ENCODE measurements at places on chromosomes 12 and 14.

DNA sequence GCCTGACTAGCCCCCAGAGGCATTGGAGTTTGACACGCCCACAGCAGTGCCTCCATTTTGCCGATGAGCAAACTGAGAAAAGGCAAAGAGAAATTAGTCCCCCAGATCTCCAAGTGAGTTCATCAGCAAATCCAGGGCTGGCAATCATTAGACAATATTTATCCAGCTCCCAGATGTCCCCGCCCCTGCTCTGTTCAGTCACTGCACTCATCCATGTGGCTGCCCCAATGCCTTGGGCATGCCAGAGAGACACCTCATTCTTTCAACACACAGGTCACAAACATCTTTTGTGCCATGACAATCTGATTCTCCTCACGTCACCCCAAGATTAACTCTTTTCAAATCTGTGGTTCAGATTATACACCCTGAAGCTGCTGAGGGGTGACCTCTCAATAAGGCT is 43.5 kb downstream of the DPF3 start:
- no peak for ATAC-seq

- peak; percentile 87 for ATAC-seq
These were observed 11.3 kb downstream of the KIF26A start for GRCh38 chr14:104149617-104150135.

- ATAC-seq = no peak
These were observed 14.5 kb upstream of the TESPA1 start for GRCh38 chr12:54998958-54999510.

DNA sequence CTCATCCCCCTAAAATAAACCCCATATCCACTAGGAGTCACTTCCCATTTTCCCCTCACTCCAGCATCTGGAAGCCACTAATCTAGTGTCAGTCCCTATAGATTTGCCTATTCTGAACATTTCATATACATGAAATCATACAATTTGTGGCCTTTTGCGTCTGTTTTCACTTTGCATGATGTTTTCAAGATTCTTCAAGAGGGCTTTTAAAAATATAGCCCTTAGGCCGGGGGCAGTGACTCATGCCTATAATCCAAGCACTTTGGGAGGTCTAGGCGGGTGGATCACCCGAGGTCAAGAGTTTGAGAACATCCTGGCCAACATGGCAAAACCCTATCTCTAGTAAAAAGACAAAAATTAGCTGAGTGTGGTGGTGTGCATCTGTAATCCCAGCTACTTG is 104.7 kb downstream of the VEZT start:
- peak; percentile 20 for ATAC-seq

GRCh38 chr12:25789541-25789944 is 168.9 kb upstream of the RASSF8 start:
- ATAC-seq = no peak

GRCh38 chr12:131287938-131288764 is 334.4 kb downstream of the ADGRD1 start:
- no peak for ATAC-seq

DNA sequence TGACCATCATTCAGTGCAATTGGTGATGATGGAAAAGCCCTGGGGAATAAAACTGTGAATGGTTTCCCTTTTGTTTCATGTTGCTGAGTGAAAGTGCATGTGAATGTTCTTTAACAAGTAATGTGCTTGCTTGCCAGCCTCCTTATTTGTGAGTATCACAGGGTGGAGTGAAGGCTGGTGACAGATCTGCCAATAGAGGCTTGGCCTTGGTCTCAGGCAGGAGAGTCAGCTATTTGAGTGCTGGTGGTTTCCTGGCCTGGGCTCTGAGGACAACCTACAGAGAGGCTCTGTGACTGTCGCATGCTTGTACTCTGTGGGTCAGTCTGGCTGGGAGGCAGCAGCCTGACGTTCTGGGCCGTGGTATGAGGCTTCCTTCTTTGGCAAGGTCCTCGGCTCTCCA is 20.7 kb downstream of the KRT85 start:
- ATAC-seq = no peak

DNA sequence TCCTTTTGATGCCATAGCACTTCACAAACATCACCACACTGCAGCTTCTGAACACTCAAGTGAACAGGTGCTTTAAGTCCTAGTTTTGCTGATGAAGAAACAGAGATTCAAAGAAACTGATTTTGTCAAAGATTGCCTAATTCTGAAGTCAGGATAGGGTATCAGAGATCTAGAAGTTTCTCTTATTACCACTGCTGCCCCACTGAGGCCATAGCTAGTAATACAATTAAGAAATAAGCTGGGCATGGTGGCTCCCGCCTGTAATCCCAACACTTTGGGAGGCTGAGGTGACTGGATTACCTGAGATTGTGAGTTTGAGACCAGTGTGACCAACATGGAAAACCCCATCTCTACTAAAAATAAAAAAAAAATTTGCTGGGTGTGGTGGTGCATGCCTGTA is 458.3 kb upstream of the SEL1L start:
- ATAC-seq = no peak

DNA sequence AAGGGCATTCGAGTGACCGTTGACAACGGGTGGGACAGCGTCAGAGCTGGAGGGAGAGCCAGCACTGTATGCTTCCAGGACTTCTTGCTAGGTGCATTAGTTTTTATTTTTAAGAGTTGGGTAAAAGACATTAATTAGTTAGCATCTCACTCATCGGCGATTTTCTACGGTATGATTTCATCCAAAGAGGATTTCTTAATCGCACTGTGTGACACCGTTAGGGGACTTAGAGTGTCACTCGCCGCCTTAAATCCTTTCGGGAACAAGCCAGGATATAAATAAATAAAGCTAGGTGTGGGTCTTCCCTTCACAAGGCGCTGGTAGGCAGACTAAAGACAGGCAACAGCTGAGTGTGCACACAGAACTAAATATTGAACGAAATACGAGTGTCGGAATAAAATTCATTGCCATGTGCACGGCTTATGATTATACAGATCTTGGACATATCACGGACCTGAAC is 869 bp upstream of the NOVA1 start:
- peak; percentile 47 for ATAC-seq

GRCh38 chr12:49052451-49053208 is 8.0 kb downstream of the KMT2D start:
- ATAC-seq = no peak

DNA sequence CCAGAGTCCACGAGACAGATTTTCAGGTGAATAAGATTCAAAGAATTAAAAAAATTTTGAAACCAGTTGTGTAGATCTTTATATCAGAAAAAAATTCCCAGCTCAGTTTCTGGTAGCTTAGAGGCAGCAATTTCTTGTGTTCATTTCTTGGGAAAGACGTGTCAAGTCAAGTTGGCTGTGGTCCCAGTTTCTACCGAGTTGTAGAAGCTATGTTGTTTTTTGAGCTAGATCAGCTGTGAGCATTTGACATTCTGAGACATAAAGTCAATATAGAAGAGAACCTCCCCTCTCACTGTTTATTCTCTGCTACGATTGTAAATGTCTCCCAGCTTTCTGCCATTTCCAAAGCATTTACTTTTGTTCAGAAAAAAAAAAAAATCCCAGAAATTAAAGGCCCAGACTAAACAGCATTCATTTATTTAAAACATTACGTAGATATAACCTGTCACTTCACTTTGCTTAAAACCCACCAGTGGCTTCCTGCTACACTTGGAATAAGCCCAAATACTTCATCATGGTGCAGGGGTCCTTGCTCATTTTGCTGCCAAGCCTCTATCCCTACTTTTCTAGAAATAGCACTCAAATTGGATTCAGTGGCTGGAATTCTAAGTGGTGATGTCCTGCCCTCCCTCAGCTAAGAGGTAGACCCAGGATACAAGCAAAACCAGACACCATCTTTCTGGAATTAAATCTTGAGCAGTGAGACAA is 20.6 kb upstream of the PYGL start:
- ATAC-seq = peak; percentile 21

All from SK-N-SH treated with all-trans-retinoic acid at 6 μM for 48 hours (cell line).